Stimulated activated CD8-positive, alpha-beta memory T cell treated with anti-CD3 and anti-CD28 coated beads, Interleukin-2, amount 100 ng/mL, for 1 hour (primary cell): ENCODE measurements at places on chromosomes 11 and 22.

- DNase-seq = no peak
These were observed 14.9 kb downstream of the LMO1 start for GRCh38 chr11:8248786-8249185.

- no peak for DNase-seq
These were observed 139.6 kb upstream of the LMO1 start for GRCh38 chr11:8403310-8403709.

- no peak for DNase-seq
These were observed 2.9 kb downstream of the SC5D start for GRCh38 chr11:121295246-121296029.

DNA sequence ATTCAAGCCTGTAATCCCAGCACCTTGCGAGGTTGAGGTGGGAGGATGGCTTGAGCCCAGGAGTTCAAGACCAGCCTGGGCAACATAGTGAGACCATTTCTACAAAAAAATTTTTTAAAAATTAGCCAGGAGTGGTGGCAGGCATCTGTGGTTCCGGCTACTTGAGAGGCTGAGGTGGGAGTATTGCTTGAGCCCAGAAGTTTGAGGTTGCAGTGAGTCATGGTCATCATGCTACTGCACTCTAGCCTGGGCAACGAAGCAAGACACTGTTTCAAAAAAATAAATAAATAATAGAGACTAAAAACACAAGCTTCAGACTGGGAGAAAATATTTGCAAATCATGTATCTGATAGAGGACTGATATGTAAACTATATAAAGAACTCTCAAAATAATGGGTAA, 33.2 kb downstream of the BTBD10 start:
- no peak for DNase-seq
